H1 (cell line): ENCODE measurements at places on chromosomes 11 and 22. TPM values are rescaled to one million over a fixed set of nuclear protein-coding genes. Genes with fewer than 3 reads are reported as not detected.
A peak's percentile ranks its signal among the peaks of the same experiment; 100 is the strongest.

The CDC42EP2 gene
- 13.3 and 19.4 TPM in 2 replicates for polyA plus RNA-seq

The FGF4 gene
- 0.57 and 1.3 TPM in 2 replicates for polyA plus RNA-seq

- DNase-seq = peak; percentile 49
- H3K36me3 ChIP-seq = no peaks in the 10 kb centered on the region
- H3K4me3 ChIP-seq = no peak overlapping the region
- H3K27me3 ChIP-seq = no peaks in the 10 kb centered on the region
- no peak overlapping the region for H3K27ac ChIP-seq
- H3K4me1 ChIP-seq = no peaks in the 10 kb centered on the region
Measured at GRCh38 chr11:76680518-76681425, 10.2 kb upstream of the LRRC32 start.

DNA sequence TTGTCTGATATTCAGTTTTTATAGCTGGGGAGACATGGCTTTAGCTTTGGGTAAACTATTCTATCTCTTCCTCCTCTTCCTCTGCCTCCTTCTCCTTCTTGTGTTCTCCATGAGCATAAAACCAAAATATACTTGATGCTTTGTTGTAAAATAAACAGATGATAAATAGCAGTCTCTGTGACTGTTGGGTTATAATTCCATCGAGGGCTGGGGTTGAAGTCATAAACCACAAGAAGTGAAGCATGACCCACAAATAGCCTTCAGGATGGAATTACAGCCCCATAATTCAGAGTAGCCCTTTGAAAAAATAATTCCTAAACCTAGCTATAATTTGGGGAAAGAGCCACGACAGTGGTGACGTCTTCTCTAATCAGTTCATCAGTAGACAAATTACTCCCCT is 177.7 kb downstream of the SNX19 start:
- H3K4me1 ChIP-seq = peaks cover 4% of the 10 kb centered on the region; the same call in 1 of the 2 replicates
- H3K27me3 ChIP-seq = no peaks in the 10 kb centered on the region
- H3K36me3 ChIP-seq = no peaks in the 10 kb centered on the region
- no peak overlapping the region for H3K27ac ChIP-seq
- no peak overlapping the region for H3K4me3 ChIP-seq

- no peak for DNase-seq
- no peaks in the 10 kb centered on the region for H3K36me3 ChIP-seq
- H3K4me3 ChIP-seq = no peak overlapping the region
Measured at GRCh38 chr22:45891021-45891421, 85.9 kb downstream of the WNT7B start.

DNA sequence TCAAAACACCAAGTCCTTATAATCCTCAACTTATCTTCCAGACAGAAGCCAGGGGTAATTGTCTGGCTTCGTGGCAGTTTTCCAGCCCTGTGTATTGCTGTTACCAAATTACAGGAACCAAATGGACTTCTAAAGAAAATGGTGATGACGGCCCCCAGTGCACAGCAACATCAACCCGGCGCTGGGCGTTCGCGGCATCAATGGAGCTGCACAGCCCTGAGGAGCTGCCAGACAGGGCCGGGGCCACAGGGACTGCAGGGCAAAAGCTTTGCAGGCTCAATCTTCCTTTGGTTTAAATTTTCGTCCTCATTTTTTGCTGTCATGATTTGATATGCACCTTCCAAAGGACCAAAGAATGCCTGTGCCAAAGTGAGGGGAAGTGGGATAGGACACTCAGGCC is 292.5 kb downstream of the BRD1 start:
- H3K36me3 ChIP-seq = no peaks in the 10 kb centered on the region
- peaks cover 7% of the 10 kb centered on the region for H3K4me1 ChIP-seq
- DNase-seq = no peak
- peak overlapping the region; percentile 87 for H3K27ac ChIP-seq

GRCh38 chr11:103601225-103601846 is 435.1 kb upstream of the DDI1 start:
- peak; percentile 59 for DNase-seq
- H3K27me3 ChIP-seq = no peaks in the 10 kb centered on the region
- no peak overlapping the region for H3K27ac ChIP-seq
- H3K4me1 ChIP-seq = no peaks in the 10 kb centered on the region

- no peaks in the 10 kb centered on the region for H3K27me3 ChIP-seq
- no peaks in the 10 kb centered on the region for H3K36me3 ChIP-seq
- H3K27ac ChIP-seq = no peak overlapping the region
- peaks cover 4% of the 10 kb centered on the region; the same call in 1 of the 2 replicates for H3K4me1 ChIP-seq
- no peak overlapping the region for H3K4me3 ChIP-seq
- DNase-seq = no peak
Measured at GRCh38 chr11:16817351-16817750, 78.9 kb downstream of the C11orf58 start.

DNA sequence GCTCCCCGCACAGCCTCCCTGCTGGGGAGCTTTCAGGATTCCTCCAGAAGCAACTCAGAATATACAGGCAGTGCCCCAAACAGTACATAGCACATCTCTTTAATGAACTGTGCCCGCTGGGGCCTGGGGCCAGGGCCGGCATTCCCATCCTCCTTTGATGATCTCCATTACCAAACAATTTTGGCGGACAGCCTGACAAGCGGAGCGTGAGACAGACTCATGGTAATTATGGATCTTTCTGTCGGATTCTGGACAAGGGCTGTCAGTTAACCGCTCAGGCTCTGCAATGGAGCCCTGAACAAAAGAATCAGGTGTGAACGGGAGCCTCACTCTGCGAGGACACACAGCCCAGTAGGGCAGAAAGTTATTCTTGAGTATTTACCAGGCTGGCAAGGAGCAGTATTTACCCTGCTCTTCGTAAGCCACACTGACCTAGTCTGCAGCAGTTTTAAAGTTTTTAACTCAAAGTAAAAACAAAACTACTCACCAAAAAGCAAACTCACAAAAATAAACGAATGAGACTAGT is 174.0 kb downstream of the TBC1D22A start:
- no peaks in the 10 kb centered on the region for H3K4me1 ChIP-seq
- H3K27me3 ChIP-seq = no peaks in the 10 kb centered on the region
- H3K27ac ChIP-seq = no peak overlapping the region
- DNase-seq = no peak
- H3K36me3 ChIP-seq = no peaks in the 10 kb centered on the region

The GALNT18 gene
- 9.4 and 10.4 TPM in 2 replicates for polyA plus RNA-seq

The TSPAN32 gene
- not detected in 2 replicates for polyA plus RNA-seq

DNA sequence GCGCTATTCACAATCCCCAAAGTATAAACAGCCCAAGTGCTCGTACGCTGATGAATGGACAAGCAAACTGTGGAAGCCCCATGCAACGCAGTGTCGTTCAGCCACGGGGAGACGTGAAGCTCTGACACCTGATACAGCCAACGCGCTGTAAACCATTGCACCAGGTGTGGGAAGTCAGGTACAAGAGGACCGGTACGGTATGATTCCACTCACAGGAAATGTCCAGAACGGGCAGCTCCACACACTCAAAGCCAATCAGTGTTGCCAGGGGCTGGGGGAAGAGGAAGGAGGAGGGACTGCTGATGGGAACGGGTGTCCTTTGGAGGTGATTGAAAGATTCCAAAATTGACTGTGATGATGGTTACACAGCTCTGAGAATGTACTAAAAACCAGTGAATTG is 64.5 kb downstream of the BRD1 start:
- H3K4me3 ChIP-seq = no peak overlapping the region
- no peaks in the 10 kb centered on the region for H3K4me1 ChIP-seq
- H3K27ac ChIP-seq = no peak overlapping the region
- H3K27me3 ChIP-seq = no peaks in the 10 kb centered on the region

GRCh38 chr11:90629229-90629806 is 406.5 kb upstream of the CHORDC1 start:
- H3K4me1 ChIP-seq = no peaks in the 10 kb centered on the region
- no peaks in the 10 kb centered on the region for H3K36me3 ChIP-seq
- no peak overlapping the region for H3K4me3 ChIP-seq
- H3K27me3 ChIP-seq = no peaks in the 10 kb centered on the region

The ETS1 gene
- polyA plus RNA-seq = 10.0 and 10.7 TPM in 2 replicates

- no peak overlapping the region for H3K4me3 ChIP-seq
- no peaks in the 10 kb centered on the region; the same call in 1 of the 2 replicates for H3K4me1 ChIP-seq
- no peak overlapping the region for H3K27ac ChIP-seq
- DNase-seq = no peak
Measured at GRCh38 chr11:15212876-15213275, 98.2 kb downstream of the INSC start.

GRCh38 chr22:33832558-33833151 is 87.6 kb downstream of the LARGE1 start:
- H3K27ac ChIP-seq = no peak overlapping the region
- no peak overlapping the region for H3K4me3 ChIP-seq
- no peak for DNase-seq
- peaks cover 29% of the 10 kb centered on the region for H3K4me1 ChIP-seq

The MMP27 gene
- not detected in 2 replicates for polyA plus RNA-seq

GRCh38 chr22:25350551-25350971 is 131.1 kb downstream of the CRYBB2 start:
- H3K27me3 ChIP-seq = no peaks in the 10 kb centered on the region
- H3K4me1 ChIP-seq = no peaks in the 10 kb centered on the region
- no peak overlapping the region for H3K4me3 ChIP-seq
- H3K27ac ChIP-seq = no peak overlapping the region

The PGA5 gene
- 2.0 and 2.5 TPM in 2 replicates for polyA plus RNA-seq

GRCh38 chr11:63906585-63906984 is 10.4 kb downstream of the RCOR2 start:
- peaks cover 6% of the 10 kb centered on the region for H3K4me1 ChIP-seq
- H3K36me3 ChIP-seq = peaks cover 47% of the 10 kb centered on the region
- peak; percentile 69 for DNase-seq
- no peak overlapping the region for H3K4me3 ChIP-seq
- H3K27me3 ChIP-seq = no peaks in the 10 kb centered on the region

DNA sequence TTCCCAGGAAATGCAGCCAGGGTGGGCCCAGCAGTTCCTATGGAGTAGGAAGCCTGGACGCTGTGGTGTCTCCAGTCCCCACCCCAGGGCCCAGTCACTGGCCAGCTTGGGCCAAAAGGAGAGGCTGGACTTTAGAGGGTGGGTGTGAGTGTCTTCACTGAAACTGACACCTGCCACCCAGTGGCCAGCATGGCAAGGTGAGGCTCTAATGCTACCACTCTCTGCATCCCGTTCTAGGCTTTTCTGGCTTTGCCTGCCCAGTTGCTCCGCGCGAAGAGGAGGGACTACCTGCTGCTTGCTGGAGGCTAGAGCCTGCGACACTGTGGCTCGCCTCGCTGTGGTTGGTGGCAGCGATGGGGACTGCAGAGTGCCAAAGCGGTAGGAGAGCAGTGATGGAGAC is 35.4 kb downstream of the C22orf42 start:
- no peaks in the 10 kb centered on the region for H3K36me3 ChIP-seq
- no peaks in the 10 kb centered on the region for H3K27me3 ChIP-seq
- DNase-seq = peak; percentile 7
- H3K4me3 ChIP-seq = no peak overlapping the region

The CADM1 gene
- 8.3 and 9.6 TPM in 2 replicates for polyA plus RNA-seq

- H3K4me3 ChIP-seq = no peak overlapping the region
- no peaks in the 10 kb centered on the region for H3K4me1 ChIP-seq
- no peaks in the 10 kb centered on the region for H3K27me3 ChIP-seq
- DNase-seq = no peak
- no peaks in the 10 kb centered on the region for H3K36me3 ChIP-seq
Measured at GRCh38 chr22:47633111-47633510, 870.7 kb downstream of the TBC1D22A start.

The GLYAT gene
- not detected in 2 replicates for polyA plus RNA-seq

- H3K4me3 ChIP-seq = no peak overlapping the region
- peaks cover 2% of the 10 kb centered on the region; the same call in 1 of the 2 replicates for H3K4me1 ChIP-seq
- no peak overlapping the region for H3K27ac ChIP-seq
- H3K27me3 ChIP-seq = no peaks in the 10 kb centered on the region
- H3K36me3 ChIP-seq = no peaks in the 10 kb centered on the region
Measured at GRCh38 chr11:118842369-118842768, 41.3 kb upstream of the CXCR5 start.

GRCh38 chr11:47977623-47978022 is 2.7 kb upstream of the PTPRJ start:
- H3K27me3 ChIP-seq = 0 out of 2 replicates have a peak, but pooled peaks cover 5% of the 10 kb centered on the region
- no peak overlapping the region for H3K4me3 ChIP-seq
- H3K36me3 ChIP-seq = no peaks in the 10 kb centered on the region
